ENCODE measurements at places on chromosomes 12 and 14.
A peak's percentile ranks its signal among the peaks of the same experiment; 100 is the strongest.

- DNase-seq = peak; percentile 88
These were observed 133.6 kb upstream of the NCOR2 start for GRCh38 chr12:124700810-124701592.

GRCh38 chr12:110619534-110619953 is 5.6 kb downstream of the TCTN1 start:
- no peak for DNase-seq

DNA sequence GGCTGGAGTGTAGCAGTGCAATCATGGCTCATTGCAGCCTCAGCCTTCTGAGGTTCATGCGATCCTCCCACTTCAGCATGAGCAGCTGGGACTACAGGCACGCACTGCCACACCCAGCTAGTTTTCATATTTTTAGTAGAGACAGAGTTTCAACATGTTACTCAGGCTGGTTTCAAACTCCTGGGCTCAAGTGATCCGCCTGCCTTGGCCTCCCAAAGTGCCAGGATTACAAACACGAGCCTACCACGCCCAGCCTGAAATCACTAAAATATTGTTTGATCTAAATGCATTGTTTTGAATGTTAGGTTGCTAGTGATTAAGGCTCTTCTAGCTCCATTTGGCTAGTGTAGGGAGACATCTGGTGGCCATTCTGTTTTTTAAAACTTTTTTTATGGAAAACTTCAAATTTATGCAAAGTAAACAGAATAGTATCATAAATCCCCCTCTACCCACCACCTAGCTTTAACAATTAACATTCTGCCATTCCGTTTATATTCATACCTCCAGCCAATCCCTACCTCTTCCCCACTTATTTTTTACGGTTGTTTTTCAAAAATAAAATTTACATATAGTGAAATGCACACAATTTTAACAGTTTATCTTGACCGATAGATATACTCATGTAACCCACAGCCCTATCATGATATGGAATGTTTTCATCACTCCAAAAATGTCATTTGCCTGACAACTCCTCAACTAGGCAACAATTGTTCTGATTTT is 37.8 kb downstream of the MYO1H start:
- peak; percentile 45 for DNase-seq

DNA sequence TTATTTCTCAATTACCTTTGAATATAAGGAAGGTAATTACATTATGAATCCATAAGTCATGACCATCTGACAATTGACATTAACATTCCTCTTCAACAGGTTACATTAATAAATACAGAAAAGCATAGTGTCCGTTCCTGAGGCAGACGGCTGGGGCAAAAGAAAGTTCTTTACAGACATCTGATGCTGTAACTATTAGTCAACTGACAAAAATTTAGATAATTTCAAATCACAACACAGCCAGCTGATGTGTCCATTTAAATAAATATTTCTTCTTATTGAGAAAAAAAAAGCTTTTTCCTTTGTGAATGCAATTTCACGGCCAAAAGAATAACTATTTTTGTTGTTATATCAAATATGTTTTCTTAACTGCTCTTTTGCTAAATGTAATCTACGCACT is 9.2 kb upstream of the PYROXD1 start:
- DNase-seq = no peak

- no peak for DNase-seq
These were observed 164.2 kb upstream of the SOX5 start for GRCh38 chr12:24113701-24114100.

- DNase-seq = no peak
These were observed 25.0 kb downstream of the ERH start for GRCh38 chr14:69373104-69373503.

GRCh38 chr12:34244608-34245007 is 222.3 kb downstream of the ALG10 start:
- no peak for DNase-seq

- DNase-seq = no peak
These were observed 62.4 kb upstream of the PSMC1 start for GRCh38 chr14:90193925-90194324.

GRCh38 chr14:99157246-99157645 is 114.8 kb downstream of the BCL11B start:
- DNase-seq = no peak

DNA sequence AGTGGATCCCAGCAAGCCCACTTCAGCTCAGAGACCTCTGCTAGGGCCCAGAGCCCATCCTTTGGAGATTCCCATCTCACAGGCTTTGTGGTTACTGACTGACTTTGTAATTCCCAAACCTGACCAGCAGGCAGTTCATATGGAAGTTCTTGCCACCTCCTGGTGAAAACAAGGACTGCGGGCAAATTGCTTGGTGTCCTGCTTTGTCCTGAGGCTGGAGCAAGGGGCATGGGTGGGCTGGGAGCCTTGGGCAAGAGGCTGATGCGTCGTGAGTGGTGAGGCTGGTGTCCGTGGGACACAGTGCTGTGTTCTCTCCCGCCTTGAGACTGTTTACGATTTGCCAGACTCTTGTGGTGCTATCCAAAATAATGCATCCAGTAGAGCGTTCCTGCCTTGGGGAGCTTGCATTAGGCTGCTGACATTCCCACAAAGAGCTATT is 91.0 kb downstream of the LRRC74A start:
- DNase-seq = peak; percentile 72

GRCh38 chr12:57840726-57841125 is 5.8 kb downstream of the CTDSP2 start:
- DNase-seq = no peak

- DNase-seq = no peak
These were observed 34.9 kb downstream of the CCDC177 start for GRCh38 chr14:69539631-69540410.

Measured in femur (tissue), 1 donor.